ENCODE measurements at places on chromosomes 7 and 10.

DNA sequence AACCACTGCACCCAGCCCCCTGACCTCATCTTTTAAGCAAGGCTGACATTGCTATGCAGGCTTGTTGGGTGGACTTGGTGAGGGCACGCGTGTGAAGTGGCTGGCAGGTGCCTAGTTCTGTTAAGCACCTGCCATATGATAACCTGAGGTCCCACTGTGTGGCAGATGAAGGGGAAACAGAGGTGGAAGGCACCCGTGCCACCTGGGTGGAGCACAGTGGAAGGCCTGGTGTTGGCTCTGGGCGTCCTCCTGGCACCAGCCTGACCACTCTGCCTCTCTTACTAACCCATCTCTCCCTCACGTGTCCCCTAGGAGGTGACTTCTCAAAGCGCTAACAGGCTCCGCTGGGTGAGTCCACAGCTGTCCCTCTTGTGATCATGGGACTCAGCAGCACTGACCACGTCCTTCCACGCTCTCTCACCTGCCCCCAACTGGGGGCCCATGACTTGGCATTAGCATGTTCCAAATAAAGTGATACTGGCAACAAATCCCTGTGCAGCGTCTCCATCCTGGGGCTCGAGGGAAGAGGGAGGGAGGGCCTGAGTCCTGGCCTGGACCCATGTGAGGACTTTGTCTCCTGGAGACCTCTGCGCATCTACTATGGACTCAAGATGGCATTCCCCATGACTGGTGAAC, 4.6 kb upstream of the ZNF862 start:
- DNase-seq = peak; percentile 58

GRCh38 chr7:37705976-37706375, 22.4 kb downstream of the GPR141 start:
- DNase-seq = no peak

DNA sequence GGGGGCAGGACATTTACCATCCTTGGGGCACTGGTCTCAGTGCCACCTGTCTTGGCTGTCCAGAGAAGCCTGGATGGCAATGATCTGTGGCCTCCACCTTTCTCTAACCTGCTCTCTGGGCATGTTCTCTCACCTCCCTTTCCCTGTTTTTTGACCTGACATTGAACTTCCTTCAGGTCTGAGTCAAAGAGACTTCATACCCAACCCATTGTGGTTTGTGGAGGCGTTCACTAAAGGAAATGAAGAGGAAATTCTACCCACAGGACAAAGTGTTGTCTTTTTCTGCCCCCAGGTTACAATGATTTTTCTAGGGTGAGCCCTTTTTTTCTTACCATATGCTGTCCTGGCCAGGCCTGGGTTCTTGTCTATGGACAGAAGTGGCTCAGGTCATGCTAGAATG, 76.6 kb downstream of the CYP26A1 start:
- DNase-seq = no peak

DNA sequence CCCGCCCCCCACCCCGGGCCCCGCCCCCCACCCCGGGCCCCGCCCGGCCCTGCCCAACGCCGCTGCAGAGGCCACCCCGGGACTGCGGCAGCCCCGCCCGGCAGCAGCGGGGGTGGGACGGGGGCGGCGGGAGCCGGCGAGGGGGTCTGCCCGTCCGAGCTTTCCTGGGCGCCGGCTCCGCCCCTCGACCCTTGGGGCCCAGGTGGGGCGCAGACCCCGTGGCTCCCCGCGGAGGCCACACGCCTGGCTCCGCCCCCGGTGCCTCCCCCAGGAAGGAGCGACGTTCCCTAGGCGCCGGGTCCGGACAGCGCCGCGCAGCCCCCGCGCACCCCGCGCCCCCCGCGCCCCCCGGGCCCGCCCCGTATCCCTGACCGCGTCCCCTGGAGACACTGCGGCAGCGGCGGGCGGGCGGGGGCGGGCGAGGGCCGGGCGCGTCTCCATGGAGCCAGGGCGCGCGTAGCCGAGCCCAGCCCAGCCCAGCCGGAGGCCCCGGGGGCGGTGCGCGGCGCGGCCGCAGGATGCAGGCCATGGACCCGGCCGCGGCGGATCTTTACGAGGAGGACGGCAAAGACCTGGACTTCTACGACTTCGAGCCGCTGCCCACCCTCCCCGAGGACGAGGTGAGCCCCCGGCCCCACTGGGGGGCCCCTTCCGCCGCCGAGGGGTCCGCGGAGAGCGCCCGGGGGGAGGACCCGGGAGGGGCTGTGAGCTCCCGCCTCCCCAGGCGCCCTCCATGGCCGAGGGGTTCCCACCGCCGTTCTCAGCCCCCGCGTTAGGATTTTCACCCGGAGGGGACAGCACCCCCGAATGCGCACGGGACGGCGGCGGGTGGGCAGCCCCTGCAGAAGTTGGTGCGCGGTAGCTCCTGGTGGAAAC, at the start of gene KNDC1:
KNDC1 (plus strand) TSS at position 270 of the 876 bp plus-strand sequence; CDS start at position 519, 249 bp downstream.
- DNase-seq = no peak

DNA sequence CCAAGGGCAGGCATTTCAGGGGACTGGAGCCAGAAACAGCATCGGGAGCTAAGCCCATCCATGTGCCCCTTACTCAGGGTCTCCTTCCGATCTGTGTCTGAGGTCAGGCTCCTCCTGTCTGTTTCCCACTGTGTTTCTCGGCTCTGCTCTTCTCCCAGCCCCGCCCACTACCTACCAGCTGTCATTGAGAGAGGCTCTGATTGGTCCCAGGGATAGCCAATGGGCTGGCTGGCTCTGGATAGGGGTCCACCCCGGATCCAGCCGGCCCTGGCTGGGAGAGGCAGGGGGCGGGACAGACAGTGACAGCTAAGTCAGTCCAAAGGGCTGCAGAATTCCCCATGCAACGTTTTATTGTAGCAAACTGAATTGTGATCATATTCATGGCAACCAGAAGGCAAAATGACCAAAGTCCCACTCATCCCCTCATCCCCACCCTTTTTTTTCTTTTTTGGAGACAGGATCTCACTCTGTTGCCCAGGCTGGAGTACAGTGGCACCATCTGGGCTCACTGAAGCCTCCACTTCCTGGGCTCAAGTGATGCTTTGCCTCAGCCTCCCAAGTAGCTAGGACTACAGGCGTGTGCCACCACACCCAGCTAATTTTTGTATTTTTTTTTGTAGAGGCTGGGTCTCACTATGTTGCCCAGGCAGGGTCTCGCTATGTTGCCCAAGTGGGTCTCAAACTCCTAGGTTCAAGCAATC, 76.3 kb downstream of the CLIP2 start:
- peak; percentile 47 for DNase-seq

DNA sequence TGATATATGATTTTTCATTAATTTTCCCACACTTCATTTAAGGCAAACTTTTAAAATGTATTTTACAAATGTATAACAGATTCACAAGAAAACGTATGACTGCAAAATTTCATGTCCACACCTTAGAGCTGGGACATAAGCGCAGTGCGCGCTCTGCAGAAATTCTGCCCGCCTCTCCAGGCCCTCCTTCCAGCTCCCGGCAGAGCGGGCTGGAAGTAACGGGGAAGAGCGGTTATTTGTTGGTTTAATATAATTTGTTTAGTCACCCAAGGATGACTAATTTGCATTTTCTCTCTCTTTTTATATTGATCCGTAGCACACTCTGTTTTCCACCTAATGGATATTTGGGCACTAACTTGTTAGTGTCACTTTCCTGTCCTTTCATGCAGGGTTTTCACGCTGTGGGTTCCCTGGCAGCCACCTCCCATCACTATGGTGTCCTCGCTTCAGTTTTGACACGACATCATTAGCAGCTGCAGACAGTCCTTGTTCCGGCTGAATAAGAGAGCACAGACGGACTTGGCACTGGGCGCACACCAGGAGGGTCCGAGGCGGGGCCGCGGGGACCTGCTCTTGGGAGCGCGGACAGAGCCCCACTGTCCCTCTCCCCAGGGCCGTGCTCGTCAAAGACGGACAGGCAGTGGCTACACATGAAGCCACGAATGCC, 129.2 kb upstream of the SEC61G start:
- peak; percentile 59 for DNase-seq

DNA sequence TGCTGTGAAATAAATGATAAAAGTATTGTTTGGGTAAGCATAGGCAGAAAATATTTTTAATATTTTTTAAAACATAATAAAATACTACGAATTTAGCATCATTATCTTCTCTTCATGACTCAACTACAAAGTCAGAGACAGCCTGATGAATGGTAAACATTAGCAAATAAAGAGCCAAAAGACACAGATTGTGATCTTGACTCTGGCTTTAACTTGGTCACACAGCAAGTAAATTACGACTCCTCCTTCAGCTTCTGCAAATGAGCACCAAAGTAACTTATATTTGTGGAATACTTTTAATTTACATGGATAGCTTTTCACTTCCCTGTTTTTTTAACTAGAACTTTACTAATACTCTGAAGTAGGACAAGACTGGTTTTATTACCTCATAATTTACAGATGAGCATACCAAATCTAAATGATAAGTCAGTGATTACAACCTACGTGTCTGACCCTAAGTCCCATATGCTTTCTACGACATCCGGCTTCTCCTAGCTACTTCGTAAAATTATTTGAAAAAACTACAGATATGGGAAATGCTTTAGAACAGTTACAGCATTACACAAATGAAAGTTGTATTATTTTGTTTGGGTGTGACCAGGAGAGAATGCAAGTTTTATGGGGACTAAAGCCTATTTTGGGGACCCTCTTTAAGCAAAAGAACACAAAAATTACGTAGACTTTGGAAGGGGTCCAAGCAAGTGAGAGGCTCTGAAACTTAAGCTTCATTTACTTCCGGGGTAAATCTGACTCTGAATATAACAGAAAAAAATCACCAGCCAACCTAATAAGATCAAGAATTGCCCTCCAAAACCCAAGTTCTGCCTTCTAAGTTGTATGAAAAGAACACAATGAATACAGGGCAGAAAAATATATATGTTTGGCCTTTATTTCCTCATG, 133.8 kb downstream of the CPEB3 start:
- no peak for DNase-seq

DNA sequence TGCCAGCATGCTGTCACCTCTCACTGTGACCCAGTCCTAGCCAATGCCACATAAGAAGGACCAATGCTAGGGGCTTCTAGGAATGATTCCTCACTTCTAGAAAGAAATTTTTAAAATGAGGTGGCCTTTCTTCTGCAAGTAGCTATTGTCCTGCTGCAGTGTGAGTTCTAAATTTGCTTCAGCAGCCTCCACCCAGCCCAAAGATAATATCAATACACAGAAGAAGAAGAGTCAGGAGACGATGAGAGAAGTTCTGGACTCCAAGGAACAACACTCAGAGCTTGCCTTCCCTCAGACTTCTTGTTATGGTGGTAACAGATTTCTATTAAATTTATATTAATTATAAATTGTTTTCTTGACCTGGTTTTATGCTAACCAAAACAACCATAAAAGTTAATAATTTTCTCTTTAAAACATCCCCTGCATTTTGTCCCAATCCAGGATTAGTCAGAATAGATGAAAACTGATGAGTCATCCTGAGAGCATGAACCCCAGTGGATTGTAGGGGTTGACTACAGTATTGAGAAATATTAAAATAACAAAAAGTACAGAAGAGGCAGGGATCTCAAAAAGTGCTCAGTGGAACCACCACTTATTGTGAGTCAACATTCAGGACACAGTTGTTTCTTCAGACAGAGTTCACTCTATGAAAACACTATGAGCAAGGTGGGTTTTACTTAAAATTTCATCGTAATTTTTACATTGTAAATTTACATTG, 29.6 kb upstream of the AKR1C2 start:
- no peak for DNase-seq

- no peak for DNase-seq
Measured at GRCh38 chr10:82969405-82969804, 1094.4 kb downstream of the NRG3 start.

DNA sequence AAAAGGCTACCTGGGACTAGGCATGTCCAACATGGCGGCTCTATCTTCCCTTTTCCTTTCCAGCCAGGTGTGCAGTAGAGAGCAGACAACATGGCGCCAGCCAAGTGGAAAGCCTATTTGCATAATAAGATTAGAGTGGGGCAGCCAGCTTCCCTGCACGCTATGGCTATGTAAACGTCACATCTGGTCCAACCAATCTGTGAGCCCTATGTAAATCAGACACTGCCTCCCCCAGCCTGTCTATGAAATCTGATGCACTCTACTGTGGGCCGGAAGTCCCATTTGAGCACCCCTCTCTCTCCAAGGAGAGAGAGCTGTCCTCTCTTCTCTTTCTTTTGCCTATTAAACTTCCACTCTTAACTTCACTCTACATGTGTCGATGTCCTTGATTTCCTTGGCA, 984.9 kb upstream of the AUTS2 start:
- no peak for DNase-seq

DNA sequence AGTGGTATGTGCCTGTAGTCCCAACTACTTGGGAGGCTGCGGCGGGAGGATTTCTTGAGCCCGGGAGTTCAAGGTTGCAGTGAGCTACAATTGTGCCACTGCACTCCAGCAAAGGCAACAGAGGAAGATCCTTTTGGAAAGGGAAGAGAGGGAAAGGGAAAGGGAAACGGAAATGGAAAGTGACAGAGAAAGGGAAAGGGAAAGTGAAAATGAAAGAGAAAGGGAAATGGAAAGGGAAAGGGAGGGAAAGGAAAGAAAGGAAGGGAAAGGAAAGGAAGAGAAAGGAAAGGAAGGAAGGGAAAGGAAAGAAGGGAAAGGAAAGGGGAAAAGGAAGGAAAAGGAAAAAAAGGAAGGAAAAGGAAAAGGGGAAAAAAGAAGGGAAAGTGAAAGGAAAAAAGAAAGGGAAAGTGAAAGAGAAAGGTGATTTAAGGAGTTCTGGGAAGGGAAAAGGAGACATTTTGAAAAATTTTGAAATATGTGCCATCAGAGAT, 2.3 kb upstream of the ZC3HAV1 start:
- no peak for DNase-seq

DNA sequence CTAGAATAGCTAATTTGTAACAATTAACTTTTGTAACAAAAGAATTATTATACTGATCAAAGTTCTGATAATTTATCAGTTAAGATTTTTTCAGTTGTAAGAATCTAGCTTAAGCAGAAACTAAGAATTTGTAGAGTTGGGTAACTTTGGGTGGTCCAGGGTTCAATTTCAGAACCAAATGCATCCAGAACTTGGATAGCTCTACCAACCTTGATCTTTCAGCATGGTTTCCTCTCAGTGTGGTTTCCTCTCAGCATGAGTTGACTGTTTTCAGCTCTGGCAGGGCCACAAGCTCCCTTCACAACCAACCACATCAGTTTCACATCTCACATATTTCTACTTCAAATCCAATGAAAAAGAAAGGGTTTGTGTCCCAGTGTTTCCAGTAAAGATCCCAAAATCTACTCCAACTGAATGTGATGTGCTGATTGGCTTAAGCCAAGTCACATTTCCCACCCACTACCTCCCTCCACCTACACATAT, 3.3 kb upstream of the FAS start:
- no peak for DNase-seq

DNA sequence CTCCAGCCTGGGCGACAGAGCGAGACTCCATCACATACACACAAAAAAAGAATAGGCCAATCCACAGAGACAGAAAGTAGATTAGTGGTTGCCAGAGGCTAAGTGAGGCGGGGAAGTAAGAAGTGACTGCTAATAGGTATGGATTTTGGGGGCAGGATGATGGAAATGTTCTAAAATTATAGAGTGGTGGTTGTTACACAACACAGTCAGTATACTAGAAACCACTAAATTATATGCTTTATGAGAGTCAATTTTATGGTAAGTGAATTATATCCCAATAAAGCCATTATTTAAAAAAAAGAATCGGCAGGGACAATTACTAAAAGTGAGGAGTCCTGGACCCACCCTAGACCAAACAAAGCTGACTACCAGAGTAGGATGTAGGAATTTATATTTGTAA, 24.3 kb downstream of the DENND2A start:
- no peak for DNase-seq

- DNase-seq = peak; percentile 88
Measured at GRCh38 chr10:3774814-3775695, 10.0 kb downstream of the KLF6 start.

- DNase-seq = no peak
Measured at GRCh38 chr10:130141878-130142277, 5.7 kb downstream of the GLRX3 start.

- no peak for DNase-seq
Measured at GRCh38 chr10:104641937-104642657, 1.0 kb downstream of the SORCS3 start.
